ENCODE measurements at places on chromosomes 13 and 19. TPM values are rescaled to one million over a fixed set of nuclear protein-coding genes. Genes with fewer than 3 reads are reported as not detected.

Gene TMEM272
- total RNA-seq = 1.0 TPM

Gene NLRP11
- 0.17 TPM for total RNA-seq

Gene SHISA2
- total RNA-seq = 0.32 TPM

Gene PSPN
- 4.5 TPM for total RNA-seq

Gene DBP
- total RNA-seq = 39.9 TPM

Gene SMIM44
- 3.7 TPM for total RNA-seq

Gene LGALS4
- 1,935 TPM for total RNA-seq

Gene MYBPC2
- total RNA-seq = not detected

Gene POSTN
- 22.4 TPM for total RNA-seq

Gene ZNF419
- total RNA-seq = 9.6 TPM

Gene SLAIN1
- 9.7 TPM for total RNA-seq

Gene CADM4
- total RNA-seq = 20.6 TPM

Gene GJB2
- 31.0 TPM for total RNA-seq

Gene ZNF253
- total RNA-seq = 16.0 TPM

Gene CEACAM21
- total RNA-seq = 2.4 TPM

Gene ARRDC5
- 0.52 TPM for total RNA-seq

Gene COL4A2
- 332 TPM for total RNA-seq

Gene ZNF558
- total RNA-seq = 27.9 TPM

Gene FOXA3
- total RNA-seq = 10.1 TPM

Gene PABPC3
- 0.14 TPM for total RNA-seq

Gene DIAPH3
- 1.0 TPM for total RNA-seq

Gene FREM2
- 16.0 TPM for total RNA-seq

Gene KIR3DL1
- total RNA-seq = not detected

Gene MISP3
- total RNA-seq = 21.6 TPM

Gene CELF5
- total RNA-seq = 0.49 TPM

Gene DACT3
- total RNA-seq = 31.0 TPM

Gene ZNF763
- 5.2 TPM for total RNA-seq

Gene ZNF728
- 1.3 TPM for total RNA-seq

Gene CERS4
- total RNA-seq = 20.7 TPM

Gene ZNF100
- total RNA-seq = 7.6 TPM

Gene F2RL3
- 2.9 TPM for total RNA-seq

Gene B3GNT3
- total RNA-seq = 243 TPM
